Hematopoietic multipotent progenitor cell treated with erythropoietin and hydrocortisone succinate and interleukin-3 and kit ligand, for 8 days (in vitro differentiated cells): ENCODE measurements at places on chromosomes 7 and 10.

- DNase-seq: no peak
Measured at GRCh38 chr7:94633014-94633341, 23.0 kb downstream of the SGCE start.

GRCh38 chr7:131595699-131596098 lies 39.3 kb upstream of the PODXL start:
- DNase-seq: no peak

DNA sequence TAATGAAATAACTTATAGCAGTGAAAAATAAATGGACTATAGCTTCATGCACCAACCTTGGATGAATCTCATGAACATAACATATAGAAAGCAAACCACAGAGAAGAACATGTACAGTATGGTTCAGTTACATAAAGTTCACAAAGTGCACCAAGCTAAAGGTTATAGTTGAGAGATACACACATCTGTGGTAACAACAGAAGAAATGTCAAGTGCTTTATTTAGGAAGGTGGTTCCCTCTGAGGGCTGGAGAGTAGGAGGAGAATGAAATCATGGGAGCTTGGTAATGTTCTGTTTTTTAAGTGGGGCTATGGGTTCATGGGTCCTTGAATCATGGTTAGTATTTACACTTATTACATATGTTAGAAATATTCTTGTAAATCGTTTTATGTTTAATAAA lies 323.3 kb downstream of the PHTF2 start:
- DNase-seq: no peak

DNA sequence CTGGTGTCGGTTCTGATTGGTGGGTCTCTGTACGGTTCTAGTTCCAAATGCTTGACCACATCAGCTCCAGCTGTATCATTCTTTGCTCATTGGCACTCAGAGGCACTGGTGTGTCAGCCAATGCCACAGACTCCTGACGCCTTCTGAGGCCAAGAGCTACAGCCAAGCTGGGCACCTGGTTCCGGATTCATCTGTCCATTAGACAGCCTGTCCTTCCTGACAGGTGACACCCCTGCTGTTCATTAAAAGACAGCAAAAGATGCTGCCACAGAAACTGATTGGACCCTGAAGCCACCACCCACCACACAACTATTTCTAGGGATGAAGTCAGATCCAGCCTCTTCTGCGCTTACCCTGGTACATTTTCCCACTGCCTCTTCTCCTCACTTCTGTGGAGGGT lies 35.6 kb downstream of the COL13A1 start:
- no peak for DNase-seq

GRCh38 chr7:123070702-123071286 lies 75.3 kb upstream of the TAS2R16 start:
- no peak for DNase-seq

DNA sequence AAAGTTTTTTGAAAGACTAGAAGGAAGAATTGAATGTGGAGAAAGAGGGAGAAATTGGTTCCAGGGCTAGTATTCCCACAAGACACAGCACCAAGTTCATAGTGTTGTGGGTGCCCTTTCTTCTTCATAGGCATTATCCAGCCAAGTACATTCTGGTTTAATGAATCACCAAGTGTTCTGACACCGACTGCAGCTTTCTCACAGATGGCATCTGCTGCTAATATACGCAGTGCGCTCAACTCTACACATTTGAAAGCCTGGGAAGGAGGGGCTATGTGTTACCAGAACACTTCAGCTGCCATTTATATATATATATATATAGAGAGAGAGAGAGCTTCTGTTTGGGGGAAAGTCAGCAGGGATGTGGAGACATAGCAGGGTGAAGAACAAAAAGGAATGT lies 1168.4 kb downstream of the GATA3 start:
- DNase-seq: no peak

GRCh38 chr10:7027913-7028808 lies 382.7 kb downstream of the SFMBT2 start:
- peak; percentile 91 for DNase-seq

GRCh38 chr7:68688416-68689086 lies 909.7 kb upstream of the AUTS2 start:
- no peak for DNase-seq

GRCh38 chr10:29634764-29635625 lies at the start of gene SVIL:
Gene SVIL, minus strand, starts transcription at chr10:29634971. Its CDS starts 79,913 bp downstream, at chr10:29555058.
- DNase-seq: no peak

GRCh38 chr10:107971973-107972372 lies 807.5 kb upstream of the SORCS1 start:
- no peak for DNase-seq

GRCh38 chr7:82729172-82730030 lies 285.8 kb upstream of the CACNA2D1 start:
- peak; percentile 13 for DNase-seq

DNA sequence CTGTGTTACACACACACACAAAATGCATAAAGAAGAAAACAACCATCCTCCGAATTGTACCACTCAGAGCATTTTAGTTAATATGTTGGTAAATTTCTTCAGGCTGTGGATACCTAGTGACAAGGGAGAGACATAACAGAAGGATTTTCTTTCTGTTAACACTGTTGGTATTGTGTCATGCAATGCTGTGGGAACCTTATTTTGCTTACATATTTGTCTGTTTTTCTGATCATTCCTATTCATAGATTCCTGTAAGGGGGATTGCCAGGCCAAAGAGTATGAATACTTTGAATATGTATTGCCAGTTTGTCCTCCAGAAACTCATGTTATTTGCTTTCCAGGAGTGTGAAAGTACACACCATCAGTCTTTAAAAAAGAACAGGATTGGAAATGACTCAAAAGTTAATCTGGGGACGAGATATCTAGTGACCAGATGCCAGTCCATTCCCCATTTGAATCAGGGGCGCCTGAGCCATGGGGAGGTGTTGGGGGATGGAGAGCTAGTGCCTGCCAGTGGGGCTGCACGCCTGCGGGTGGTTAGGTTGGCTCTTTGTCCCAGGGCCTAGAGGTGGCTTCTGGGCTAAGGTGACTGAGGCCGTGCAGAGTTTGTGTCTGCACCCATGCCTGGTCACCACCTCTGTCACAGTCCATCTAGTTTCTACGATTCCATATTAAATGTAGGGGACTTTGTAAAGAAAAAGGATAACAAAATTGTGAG lies 142.0 kb downstream of the PTPN20 start:
- DNase-seq: no peak

- DNase-seq: no peak
Measured at GRCh38 chr10:118276727-118277126, 65.4 kb downstream of the FAM204A start.

DNA sequence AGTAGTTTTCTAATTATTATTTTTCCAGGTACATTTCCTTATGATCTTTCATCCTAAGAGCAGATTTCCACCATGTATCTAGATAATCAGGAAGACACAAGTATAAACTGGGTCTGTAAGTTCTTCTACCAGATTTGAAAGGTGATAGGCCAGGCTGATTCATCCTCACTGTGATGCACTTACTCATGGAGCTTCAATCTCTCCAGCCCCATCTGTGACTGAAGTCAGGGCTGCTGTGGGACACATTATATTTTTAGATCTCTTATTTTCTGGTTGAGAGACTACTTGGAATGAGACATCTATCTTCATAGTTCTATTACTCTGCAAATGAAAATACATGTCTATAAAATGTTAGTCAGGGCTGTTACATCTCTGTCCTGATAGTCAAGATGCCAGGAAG lies 85.5 kb upstream of the SLC25A13 start:
- no peak for DNase-seq

- no peak for DNase-seq
Measured at GRCh38 chr10:7945469-7946187, 108.9 kb upstream of the GATA3 start.

DNA sequence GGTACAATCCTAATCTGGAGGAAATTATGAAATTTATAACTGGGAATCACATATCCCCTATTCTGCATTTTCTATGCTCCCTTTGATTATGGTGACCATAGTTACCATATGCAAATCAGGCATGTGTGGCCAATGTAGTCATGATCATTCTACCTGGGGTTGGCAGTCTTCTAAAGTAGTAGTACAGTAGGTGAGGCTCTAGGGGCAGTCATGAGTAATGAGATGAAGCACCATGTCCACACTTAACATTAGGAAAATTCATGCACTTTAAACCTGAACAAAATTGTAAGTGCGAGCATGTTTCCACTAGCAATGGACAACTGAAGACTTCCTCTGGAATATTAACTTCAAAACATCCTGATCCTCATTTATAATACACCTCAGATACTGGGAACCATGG lies 545.9 kb downstream of the SUGCT start:
- peak; percentile 23 for DNase-seq

- no peak for DNase-seq
Measured at GRCh38 chr10:62326176-62326575, 48.0 kb upstream of the ZNF365 start.

DNA sequence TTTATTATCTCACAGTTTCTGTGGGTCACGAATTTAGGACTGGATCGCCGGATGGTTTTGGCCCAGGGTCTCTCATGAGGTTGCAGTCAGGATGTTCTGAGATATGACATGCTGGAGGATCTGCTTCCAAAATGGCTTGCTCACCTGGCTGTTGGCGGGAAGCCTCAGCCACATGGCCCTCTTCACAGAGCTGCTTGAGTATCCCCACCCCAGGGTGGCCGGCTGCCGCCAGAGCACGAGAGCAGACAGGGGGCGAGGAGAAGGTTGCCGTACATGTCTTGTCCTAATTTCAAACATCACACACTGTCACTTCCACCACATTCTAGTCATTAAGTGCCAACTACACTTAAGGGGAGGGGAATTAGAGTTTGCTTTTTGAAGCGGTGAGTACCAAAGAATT lies 365.8 kb downstream of the FGFR2 start:
- no peak for DNase-seq

- no peak for DNase-seq
Measured at GRCh38 chr10:30857803-30858202, 173.9 kb downstream of the ZNF438 start.

DNA sequence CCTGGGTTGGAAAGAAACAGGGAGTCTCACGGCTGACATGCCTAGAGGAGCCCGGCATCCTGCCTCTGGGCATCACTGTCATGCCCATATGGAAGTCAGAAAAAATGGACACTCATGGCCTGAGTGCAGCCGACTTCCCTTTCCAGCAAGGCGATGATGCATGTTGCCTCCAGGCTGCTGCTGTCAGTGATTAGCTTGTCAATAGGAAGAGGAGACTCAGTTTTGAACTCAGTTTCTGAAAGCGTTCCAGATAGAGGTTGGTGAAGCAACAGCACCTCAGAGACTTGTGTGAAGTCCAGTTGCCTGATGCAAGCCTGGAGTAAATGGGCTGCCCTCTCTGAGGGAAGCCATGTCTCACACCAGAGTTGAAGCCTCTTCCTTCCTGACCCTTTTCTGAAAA lies 148.4 kb downstream of the TPST1 start:
- DNase-seq: no peak

DNA sequence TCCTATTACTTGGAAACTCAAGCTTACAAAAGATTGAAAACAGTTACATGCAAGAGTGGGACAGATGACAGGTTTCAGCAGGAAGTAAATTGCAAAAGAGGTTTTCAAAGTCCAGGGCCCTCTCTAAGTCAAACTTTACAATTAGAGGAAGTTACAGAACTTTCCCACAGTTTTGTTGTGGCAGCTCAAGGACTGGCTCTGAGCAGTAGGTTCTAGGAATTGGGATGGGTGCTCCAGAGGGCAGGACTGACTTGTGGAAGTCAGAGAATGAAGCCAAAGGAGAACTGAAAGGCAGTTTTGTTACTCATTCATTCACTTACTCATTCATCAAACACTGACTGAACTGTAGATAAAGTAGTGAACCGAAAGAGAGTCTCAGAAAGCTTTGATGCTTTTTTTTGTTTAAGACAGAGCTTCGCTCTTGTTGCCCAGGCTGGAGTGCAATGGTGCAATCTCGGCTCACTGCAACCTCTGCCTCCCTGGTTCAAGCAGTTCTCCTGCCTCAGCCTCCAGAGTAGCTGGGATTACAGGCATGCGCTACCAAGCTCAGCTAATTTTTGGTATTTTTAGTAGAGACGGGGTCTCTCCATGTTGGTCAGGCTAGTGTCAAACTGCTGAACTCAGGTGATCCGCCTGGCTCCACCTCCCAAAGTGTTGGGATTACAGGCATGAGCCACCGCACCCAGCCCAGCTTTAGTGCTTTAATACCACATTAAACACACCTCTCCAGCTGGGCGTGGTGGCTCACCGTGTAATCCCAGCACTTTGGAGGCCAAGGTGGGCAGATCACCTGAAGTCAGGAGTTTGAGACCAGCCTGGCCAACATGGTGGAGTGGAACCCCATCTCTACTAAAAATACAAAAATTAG lies 66.8 kb upstream of the CCNJ start:
- DNase-seq: no peak

DNA sequence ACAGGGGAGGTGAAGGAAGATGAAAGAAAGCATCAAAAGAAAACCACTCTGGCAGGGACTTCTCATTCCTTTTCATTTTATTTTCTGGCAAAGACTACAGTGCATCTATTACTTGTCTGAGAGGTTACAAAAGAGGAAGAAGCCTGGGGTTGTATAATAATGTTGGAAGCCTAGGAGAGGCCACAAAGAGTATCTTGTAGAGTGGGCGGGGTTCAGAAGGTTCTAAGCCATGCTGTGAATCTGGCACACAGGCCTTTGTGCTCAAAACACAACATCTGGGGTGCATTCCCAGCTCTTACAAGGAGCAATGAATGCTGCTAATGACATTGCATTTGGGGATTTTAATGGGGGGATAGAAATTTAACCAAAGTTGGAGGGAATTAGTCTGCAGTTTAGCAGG lies 49.4 kb downstream of the MRPL32 start:
- no peak for DNase-seq

- no peak for DNase-seq
Measured at GRCh38 chr7:41624818-41625217, 78.1 kb downstream of the INHBA start.

- no peak for DNase-seq
Measured at GRCh38 chr7:157679607-157680006, 342.8 kb downstream of the DNAJB6 start.

GRCh38 chr7:99825873-99826272 lies 1.9 kb upstream of the CYP3A43 start:
- no peak for DNase-seq

GRCh38 chr10:52756966-52757365 lies 15.6 kb downstream of the MBL2 start:
- DNase-seq: no peak

- DNase-seq: no peak
Measured at GRCh38 chr7:43784030-43784584, 25.6 kb downstream of the BLVRA start.

GRCh38 chr10:28996947-28997551 lies 291.8 kb upstream of the LYZL1 start:
- DNase-seq: no peak

GRCh38 chr7:123437447-123437995 lies 96.9 kb downstream of the IQUB start:
- DNase-seq: peak; percentile 16

- DNase-seq: peak; percentile 17
Measured at GRCh38 chr7:137967143-137968018, 34.5 kb downstream of the CREB3L2 start.

GRCh38 chr7:47574482-47575329 lies 7.2 kb downstream of the TNS3 start:
- DNase-seq: no peak

- no peak for DNase-seq
Measured at GRCh38 chr10:106857213-106857612, 307.3 kb downstream of the SORCS1 start.
